ENCODE measurements at places on chromosomes 2 and 18.

DNA sequence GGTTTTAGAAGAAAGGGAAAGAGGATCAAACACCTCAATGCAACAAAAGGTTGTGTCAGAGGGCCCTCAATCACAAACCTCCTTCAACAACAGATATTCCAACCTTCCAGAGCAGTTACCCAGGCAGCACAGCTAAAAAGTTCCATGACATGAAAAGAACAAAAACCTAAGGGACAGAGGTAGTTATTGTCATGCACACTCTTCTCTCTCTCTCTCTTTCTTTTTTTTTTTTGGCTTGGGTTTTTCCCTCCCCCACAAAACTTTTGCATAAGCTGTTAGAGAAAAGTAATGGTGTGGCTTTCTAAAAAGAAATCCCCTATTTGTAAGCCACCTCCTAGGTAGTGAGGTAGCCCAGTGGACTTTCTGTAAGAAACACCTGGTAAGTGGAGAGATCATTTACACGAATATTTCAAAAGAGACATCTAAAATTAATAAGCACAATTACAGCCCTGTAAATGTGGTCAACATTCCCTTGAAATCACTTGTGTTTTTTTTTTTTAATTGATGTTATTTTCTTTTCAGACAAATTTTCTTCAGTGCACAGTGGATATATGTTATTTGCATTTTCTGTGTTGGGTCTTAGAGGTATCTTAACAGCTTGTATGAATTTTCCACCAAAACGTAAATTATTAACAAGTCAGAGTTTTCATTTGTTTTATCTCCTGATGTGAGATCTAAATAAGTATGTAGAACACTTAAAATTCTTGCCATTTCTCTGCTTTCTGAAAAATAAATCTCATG, 48.4 kb downstream of the ZEB2 start:
- DNase-seq, result no peak

DNA sequence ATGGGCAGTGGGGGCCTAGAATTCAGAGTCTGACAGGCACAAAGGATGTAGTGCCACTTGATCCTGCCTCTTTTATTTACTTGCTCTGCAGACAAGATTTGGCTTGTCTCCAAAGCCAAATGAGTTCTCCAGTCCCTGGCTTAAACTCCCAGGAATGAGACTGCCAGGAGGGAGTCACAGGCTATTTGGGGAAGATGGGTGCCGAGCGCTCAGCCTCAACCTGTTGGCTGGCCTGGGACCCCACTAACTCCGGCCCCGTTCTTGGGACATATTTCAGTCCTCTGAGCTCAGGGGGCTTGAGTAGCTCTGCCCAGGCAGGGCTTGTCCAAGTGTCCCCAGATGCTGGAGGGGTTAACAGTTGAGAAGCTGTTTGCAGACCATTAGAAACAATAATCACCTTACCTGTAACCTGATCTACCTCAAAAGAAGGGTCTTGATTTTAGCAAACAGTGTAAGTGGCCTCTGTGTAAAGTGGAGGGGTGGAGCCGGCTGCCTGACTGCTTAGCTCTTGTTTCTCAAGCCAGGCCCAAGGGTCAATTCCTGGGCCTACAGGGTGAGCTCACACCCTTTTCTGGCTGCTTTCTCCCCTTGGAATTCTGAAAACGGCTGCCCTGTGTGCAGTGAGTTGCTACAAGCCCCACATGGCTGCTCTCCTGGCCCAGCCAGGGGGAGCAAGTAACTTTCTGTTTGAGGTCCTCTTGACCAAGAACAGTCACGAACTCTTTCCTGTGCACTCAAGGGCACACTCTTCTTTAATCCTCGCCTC, 27.1 kb upstream of the FZD5 start:
- DNase-seq, result no peak

GRCh38 chr18:40690062-40690461, 1265.0 kb upstream of the PIK3C3 start:
- no peak for DNase-seq

DNA sequence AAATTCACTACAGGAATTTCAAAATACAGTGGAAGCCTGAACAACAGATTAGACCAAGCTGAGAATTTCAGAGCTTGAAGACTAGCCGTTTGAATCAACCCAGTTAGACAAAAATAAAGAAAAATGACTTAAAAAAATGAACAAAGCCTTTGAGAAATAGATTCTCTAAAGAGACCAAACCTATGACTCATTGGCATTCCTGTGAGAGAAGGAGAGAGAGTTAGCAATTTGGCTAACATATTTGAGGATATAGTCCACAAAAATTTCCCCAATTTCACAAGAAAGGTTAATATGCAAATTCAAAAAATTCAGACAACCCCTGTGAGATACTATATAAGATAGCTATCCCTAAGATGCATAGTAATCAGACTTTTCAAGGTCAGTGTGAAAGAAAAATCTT, 78.0 kb downstream of the MYO3B start:
- DNase-seq, result no peak

GRCh38 chr2:147487286-147487977, 357.4 kb upstream of the ACVR2A start:
- no peak for DNase-seq

GRCh38 chr2:12005886-12006681, 259.7 kb downstream of the LPIN1 start:
- no peak for DNase-seq

Measured in HFF-Myc (cell line).